ENCODE measurements at places on chromosomes 5 and 9. TPM values are rescaled to one million over a fixed set of nuclear protein-coding genes. Genes with fewer than 3 reads are reported as not detected.

DNA sequence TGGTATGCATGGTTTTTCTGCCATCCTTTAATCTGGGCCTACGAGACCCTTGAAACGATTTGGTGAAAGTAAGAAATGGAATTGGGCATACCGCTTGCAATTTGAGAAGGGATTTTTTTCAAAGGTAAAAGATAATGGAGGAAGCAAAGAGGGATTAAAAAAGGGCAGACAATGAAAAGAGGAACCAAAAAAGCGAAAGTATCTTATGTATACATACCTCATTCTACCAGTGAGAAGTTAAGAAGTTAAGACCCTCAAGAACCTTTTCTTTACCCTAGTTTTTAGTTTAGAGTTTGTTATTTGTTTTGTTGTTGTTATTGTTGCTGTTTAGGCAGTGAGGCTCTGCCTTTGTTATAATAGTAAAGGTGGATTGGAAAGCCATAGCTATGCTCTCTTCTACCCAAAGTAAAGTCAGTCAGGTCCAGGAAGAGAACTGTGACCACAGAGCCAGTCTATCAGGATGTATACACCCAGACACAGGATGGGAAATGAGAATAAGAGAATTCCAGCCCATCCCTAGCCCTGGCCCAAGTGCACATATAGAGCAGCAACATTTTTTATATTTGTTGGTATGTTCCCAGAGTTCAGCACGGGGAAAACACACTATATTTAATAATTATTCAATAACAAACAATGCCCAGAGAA, 166.6 kb downstream of the RFX3 start:
- H3K4me1 ChIP-seq = no peaks in the 10 kb centered on the region
- no peaks in the 10 kb centered on the region for H3K27me3 ChIP-seq
- no peak overlapping the region for H3K4me3 ChIP-seq
- DNase-seq = no peak

DNA sequence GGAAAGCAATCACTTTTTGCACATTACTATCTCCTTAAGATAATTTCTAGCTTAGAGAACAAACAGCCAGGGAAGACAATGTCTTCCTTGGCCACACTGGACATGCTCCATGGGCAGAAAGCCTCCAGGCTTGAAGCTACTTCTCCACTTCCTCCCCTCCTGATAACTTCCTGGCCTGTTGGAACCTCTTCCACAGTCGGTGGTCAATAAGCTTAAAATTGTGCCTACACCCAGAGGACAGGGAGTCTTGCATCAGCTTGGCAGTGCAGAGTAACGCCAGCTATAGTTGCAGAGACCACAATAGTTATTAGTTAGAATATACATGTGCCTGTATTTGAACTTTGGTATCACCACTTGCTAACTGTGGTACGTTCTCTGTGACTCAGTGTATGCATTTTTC, 58.1 kb upstream of the ABCA1 start:
- no peak overlapping the region for H3K27ac ChIP-seq
- no peak for DNase-seq
- H3K27me3 ChIP-seq = no peaks in the 10 kb centered on the region
- H3K4me3 ChIP-seq = no peak overlapping the region

SPATA31D4 gene
- total RNA-seq = not detected

PCA3 gene
- not detected for total RNA-seq

GRCh38 chr5:14364576-14365472, 216.8 kb upstream of the OTULINL start:
- no peaks in the 10 kb centered on the region for H3K27me3 ChIP-seq
- H3K4me3 ChIP-seq = no peak overlapping the region
- H3K36me3 ChIP-seq = peaks cover 95% of the 10 kb centered on the region
- H3K4me1 ChIP-seq = no peaks in the 10 kb centered on the region
- DNase-seq = no peak

F12 gene
- total RNA-seq = 0.43 TPM

- no peak overlapping the region for H3K27ac ChIP-seq
- peak overlapping the region; percentile 71 for H3K4me3 ChIP-seq
- peak; percentile 66 for DNase-seq
- H3K27me3 ChIP-seq = no peaks in the 10 kb centered on the region
These were observed 293.9 kb downstream of the ZSWIM6 start for GRCh38 chr5:61625681-61626621.

- H3K27ac ChIP-seq = no peak overlapping the region
- peaks cover 1% of the 10 kb centered on the region for H3K4me1 ChIP-seq
- H3K4me3 ChIP-seq = no peak overlapping the region
- DNase-seq = no peak
- H3K27me3 ChIP-seq = no peaks in the 10 kb centered on the region
These were observed 79.8 kb downstream of the PCSK1 start for GRCh38 chr5:96353220-96353619.

TTC1 gene
- total RNA-seq = 46.8 TPM

GRCh38 chr5:76717222-76718083, 1.5 kb downstream of the F2R start:
- no peak for DNase-seq
- no peaks in the 10 kb centered on the region for H3K36me3 ChIP-seq
- H3K4me3 ChIP-seq = peak overlapping the region; percentile 87

- no peaks in the 10 kb centered on the region for H3K27me3 ChIP-seq
- H3K4me3 ChIP-seq = no peak overlapping the region
- no peak for DNase-seq
- H3K27ac ChIP-seq = no peak overlapping the region
These were observed 4.7 kb upstream of the PTGS1 start for GRCh38 chr9:122366074-122366660.

GRCh38 chr5:138448481-138449398, 9.9 kb downstream of the REEP2 start:
- H3K4me3 ChIP-seq = no peak overlapping the region
- DNase-seq = peak; percentile 86
- H3K27me3 ChIP-seq = no peaks in the 10 kb centered on the region
- no peak overlapping the region for H3K27ac ChIP-seq
- H3K36me3 ChIP-seq = no peaks in the 10 kb centered on the region
- peaks cover 14% of the 10 kb centered on the region for H3K4me1 ChIP-seq

FXN gene
- 5.6 TPM for total RNA-seq

EIF4E1B gene
- total RNA-seq = not detected

GRCh38 chr5:1636981-1637638, 113.3 kb upstream of the LPCAT1 start:
- H3K27ac ChIP-seq = no peak overlapping the region
- DNase-seq = no peak
- H3K4me1 ChIP-seq = peaks cover 3% of the 10 kb centered on the region
- no peaks in the 10 kb centered on the region for H3K27me3 ChIP-seq

GRCh38 chr9:113771199-113771598, 104.9 kb upstream of the ZNF618 start:
- no peaks in the 10 kb centered on the region for H3K4me1 ChIP-seq
- no peak overlapping the region for H3K4me3 ChIP-seq
- no peak for DNase-seq
- H3K27ac ChIP-seq = no peak overlapping the region

GRCh38 chr5:35171078-35171477, 59.2 kb downstream of the PRLR start:
- no peaks in the 10 kb centered on the region for H3K36me3 ChIP-seq
- no peaks in the 10 kb centered on the region for H3K4me1 ChIP-seq
- no peak for DNase-seq
- no peaks in the 10 kb centered on the region for H3K27me3 ChIP-seq

DNA sequence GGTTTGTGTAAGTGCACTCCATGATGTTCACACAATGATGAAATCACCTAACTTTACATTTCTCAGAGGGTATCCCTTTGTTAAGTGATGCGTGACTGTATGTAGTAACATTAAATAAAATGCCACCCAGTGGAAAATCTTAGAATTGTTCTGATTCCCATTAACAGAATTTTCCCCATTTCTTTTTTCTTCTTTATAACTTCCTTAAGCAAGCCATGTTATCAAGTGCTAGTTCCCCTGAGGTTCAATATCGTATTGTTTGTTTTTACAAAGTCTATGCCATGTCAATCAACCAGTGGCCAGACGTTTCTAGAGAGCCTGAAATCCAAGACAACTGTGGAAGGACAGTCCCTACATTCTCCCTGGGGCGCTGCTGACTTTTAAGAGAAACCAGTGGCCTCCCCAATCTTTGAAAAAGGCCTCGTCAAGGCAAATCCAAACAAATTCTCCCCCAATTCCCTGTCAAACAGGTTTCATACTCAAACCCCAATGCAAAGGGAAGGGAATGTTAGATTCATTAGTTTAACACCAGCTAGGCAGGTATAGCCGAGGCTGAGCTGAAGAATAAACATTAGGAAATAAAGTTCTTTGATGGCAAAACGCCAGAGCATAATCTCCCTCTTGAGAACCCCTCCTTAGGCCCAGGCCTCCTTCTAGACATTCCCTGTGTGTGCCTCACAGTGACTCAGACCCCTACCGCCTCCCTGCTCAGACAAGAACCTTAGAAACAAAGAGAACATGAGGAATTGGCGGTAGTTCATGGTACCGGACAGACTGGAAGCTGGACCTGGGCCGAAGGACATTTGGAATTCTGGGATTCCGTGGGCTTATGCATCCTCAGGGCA, 198.7 kb downstream of the GNA14 start:
- H3K27ac ChIP-seq = no peak overlapping the region
- peaks cover 6% of the 10 kb centered on the region for H3K4me1 ChIP-seq
- no peak overlapping the region for H3K4me3 ChIP-seq
- DNase-seq = peak; percentile 65
- H3K27me3 ChIP-seq = no peaks in the 10 kb centered on the region

IL3 gene
- not detected for total RNA-seq

CCDC183 gene
- 0.76 TPM for total RNA-seq

Data from GM23248 (cell line).